ENCODE measurements at places on chromosomes 3 and 15. TPM values are rescaled to one million over a fixed set of nuclear protein-coding genes. Genes with fewer than 3 reads are reported as not detected.

The ZBTB47 gene
- polyA plus RNA-seq: 13.0 TPM

The TMOD3 gene
- 7.6 TPM for polyA plus RNA-seq

DNA sequence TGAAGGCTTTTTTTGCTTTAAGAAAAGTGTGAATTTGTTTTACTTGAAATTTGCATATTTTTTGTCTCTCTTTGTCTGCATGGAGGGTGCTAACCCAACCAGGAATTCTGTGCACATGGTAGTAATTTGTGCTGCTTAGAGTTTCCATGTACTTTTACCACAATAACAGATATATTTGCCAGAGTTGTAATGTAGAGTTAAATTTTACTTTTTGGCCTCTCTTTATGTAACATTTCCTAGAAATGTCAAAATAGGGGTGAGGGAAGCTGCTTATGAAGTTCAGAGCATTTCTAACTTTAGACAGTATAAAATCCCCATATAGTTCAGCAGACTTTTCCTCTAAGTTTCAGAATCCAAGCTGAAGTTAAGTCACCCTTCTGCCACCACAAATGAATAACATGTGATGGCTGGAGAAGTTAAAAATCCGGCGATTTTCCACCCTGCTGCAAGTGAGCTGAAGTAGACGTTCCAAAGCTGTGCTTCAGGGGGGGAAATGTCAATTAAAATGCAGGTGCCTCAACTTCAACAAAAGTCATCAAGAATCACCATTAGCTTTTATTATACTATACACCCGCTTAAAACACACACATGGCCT, 385.7 kb upstream of the NR2F2 start:
- no peaks in the 10 kb centered on the region for H3K27me3 ChIP-seq
- H3K4me3 ChIP-seq: no peak overlapping the region
- no peak for DNase-seq
- H3K4me1 ChIP-seq: no peaks in the 10 kb centered on the region
- no peaks in the 10 kb centered on the region for H3K36me3 ChIP-seq
- no peak overlapping the region for H3K27ac ChIP-seq

The FAM81A gene
- 1.1 TPM for polyA plus RNA-seq

DNA sequence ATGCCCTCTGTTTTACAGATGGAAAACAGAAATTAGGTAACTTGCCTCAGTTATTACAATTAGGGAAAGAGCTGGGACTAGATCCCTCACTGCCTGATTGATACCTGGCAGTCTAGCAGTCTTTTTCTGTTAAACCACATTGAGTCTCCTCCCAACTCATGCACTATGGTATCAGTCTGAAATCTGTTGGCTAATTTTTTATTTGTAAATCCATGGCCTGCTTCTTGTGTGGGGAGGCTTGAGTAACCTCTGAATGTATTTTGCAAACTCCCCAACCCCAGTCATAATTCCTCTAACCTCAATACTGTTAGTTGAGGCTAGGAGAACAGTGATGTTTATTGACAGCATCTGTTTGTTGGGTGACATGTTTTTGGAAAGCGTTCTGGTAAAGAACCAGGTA, 35.9 kb downstream of the TMOD3 start:
- peaks cover 10% of the 10 kb centered on the region for H3K4me1 ChIP-seq
- H3K4me3 ChIP-seq: no peak overlapping the region
- peaks cover 15% of the 10 kb centered on the region for H3K36me3 ChIP-seq
- DNase-seq: no peak
- H3K27ac ChIP-seq: no peak overlapping the region

DNA sequence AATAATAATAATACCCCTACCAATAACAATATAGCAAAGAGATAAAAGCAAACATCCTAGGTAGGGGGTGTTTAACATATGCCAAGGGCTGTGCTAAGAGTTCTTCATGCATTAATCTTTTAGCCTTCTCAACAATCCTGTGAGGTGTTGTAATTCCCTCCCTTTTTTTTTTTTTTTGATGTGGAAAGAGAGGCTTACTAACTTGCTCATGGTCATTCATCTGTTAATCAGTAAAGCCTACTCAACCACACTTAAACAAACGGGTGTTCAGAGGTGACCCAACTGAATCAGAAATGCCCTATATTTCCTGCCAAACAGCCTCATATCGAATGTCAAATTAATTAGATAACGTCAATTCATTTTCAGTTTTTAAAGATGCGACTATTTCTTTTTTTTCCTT, 232.1 kb downstream of the CTNNB1 start:
- no peak overlapping the region for H3K27ac ChIP-seq
- no peak overlapping the region for H3K4me3 ChIP-seq
- H3K4me1 ChIP-seq: peaks cover 2% of the 10 kb centered on the region
- H3K27me3 ChIP-seq: no peaks in the 10 kb centered on the region
- H3K36me3 ChIP-seq: no peaks in the 10 kb centered on the region
- no peak for DNase-seq

- no peak overlapping the region for H3K4me3 ChIP-seq
- H3K27ac ChIP-seq: no peak overlapping the region
- H3K36me3 ChIP-seq: no peaks in the 10 kb centered on the region
- no peaks in the 10 kb centered on the region for H3K27me3 ChIP-seq
- no peaks in the 10 kb centered on the region for H3K4me1 ChIP-seq
Measured at GRCh38 chr3:73827204-73827603, 202.5 kb upstream of the PDZRN3 start.

DNA sequence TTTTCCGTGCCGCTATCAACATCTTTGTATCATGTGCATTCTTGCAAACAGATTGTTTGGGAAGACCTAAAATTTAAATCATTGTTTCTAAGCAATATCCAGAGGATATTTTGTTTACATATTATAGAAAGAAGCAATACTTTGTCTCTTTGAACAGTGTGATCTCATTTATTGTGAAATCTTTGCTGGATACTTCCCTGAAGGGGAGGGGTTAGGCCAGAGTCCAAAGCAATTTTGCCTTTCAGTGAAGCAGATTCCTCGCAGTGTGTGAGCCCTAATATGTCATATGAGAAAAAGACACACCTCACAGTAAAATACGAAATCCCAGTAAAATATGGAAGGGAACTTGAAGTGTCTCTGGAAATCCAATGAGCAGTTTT, 158.7 kb upstream of the SLCO3A1 start:
- no peaks in the 10 kb centered on the region for H3K36me3 ChIP-seq
- H3K27me3 ChIP-seq: no peaks in the 10 kb centered on the region
- H3K27ac ChIP-seq: peak overlapping the region; percentile 55
- no peak overlapping the region for H3K4me3 ChIP-seq
- peak; percentile 5 for DNase-seq
- 0 out of 2 replicates have a peak, but pooled peaks cover 5% of the 10 kb centered on the region for H3K4me1 ChIP-seq

The CD86 gene
- not detected for polyA plus RNA-seq

- H3K36me3 ChIP-seq: no peaks in the 10 kb centered on the region
- no peaks in the 10 kb centered on the region for H3K4me1 ChIP-seq
- DNase-seq: no peak
- no peak overlapping the region for H3K27ac ChIP-seq
- H3K4me3 ChIP-seq: no peak overlapping the region
Measured at GRCh38 chr3:194824100-194824499, 138.4 kb downstream of the FAM43A start.

GRCh38 chr3:13011573-13012220, 61.5 kb downstream of the IQSEC1 start:
- H3K27me3 ChIP-seq: no peaks in the 10 kb centered on the region
- H3K4me1 ChIP-seq: no peaks in the 10 kb centered on the region
- H3K27ac ChIP-seq: no peak overlapping the region
- H3K36me3 ChIP-seq: no peaks in the 10 kb centered on the region
- DNase-seq: no peak
- H3K4me3 ChIP-seq: no peak overlapping the region

- no peaks in the 10 kb centered on the region for H3K27me3 ChIP-seq
- no peak overlapping the region for H3K4me3 ChIP-seq
- H3K27ac ChIP-seq: no peak overlapping the region
- no peaks in the 10 kb centered on the region for H3K36me3 ChIP-seq
- peaks cover 9% of the 10 kb centered on the region for H3K4me1 ChIP-seq
- no peak for DNase-seq
Measured at GRCh38 chr3:50623840-50624474, 7.0 kb downstream of the MAPKAPK3 start.

GRCh38 chr15:61755467-61755866, 304.8 kb downstream of the VPS13C start:
- H3K27ac ChIP-seq: no peak overlapping the region
- H3K4me3 ChIP-seq: no peak overlapping the region
- H3K27me3 ChIP-seq: no peaks in the 10 kb centered on the region
- H3K4me1 ChIP-seq: peaks cover 22% of the 10 kb centered on the region
- H3K36me3 ChIP-seq: no peaks in the 10 kb centered on the region
- no peak for DNase-seq

DNA sequence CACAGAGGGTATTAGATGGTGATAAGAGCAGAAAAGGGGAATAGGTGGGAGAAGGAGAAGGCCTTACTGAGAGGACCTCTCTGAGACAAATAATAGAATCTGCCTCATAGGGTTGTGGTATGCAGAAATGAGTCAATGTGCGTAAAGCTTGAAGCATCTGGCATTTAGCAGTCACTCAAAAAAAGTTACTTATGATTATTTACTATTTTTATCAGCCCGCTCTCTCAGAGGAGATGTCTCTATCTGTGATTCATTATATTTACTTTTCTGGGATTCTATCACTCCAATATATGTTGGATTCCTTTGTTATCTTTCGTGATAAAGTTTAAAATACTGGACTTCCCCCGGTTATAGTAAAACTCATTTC, 4.6 kb upstream of the TM4SF1 start:
- no peaks in the 10 kb centered on the region for H3K27me3 ChIP-seq
- H3K36me3 ChIP-seq: no peaks in the 10 kb centered on the region
- H3K4me1 ChIP-seq: peaks cover 19% of the 10 kb centered on the region
- H3K27ac ChIP-seq: peak overlapping the region; percentile 90
- no peak for DNase-seq

The RTP3 gene
- not detected for polyA plus RNA-seq

- no peaks in the 10 kb centered on the region for H3K27me3 ChIP-seq
- peaks cover 12% of the 10 kb centered on the region for H3K4me1 ChIP-seq
- no peaks in the 10 kb centered on the region for H3K36me3 ChIP-seq
- no peak overlapping the region for H3K4me3 ChIP-seq
- no peak overlapping the region for H3K27ac ChIP-seq
Measured at GRCh38 chr3:10936686-10937085, 55.9 kb upstream of the SLC6A1 start.

DNA sequence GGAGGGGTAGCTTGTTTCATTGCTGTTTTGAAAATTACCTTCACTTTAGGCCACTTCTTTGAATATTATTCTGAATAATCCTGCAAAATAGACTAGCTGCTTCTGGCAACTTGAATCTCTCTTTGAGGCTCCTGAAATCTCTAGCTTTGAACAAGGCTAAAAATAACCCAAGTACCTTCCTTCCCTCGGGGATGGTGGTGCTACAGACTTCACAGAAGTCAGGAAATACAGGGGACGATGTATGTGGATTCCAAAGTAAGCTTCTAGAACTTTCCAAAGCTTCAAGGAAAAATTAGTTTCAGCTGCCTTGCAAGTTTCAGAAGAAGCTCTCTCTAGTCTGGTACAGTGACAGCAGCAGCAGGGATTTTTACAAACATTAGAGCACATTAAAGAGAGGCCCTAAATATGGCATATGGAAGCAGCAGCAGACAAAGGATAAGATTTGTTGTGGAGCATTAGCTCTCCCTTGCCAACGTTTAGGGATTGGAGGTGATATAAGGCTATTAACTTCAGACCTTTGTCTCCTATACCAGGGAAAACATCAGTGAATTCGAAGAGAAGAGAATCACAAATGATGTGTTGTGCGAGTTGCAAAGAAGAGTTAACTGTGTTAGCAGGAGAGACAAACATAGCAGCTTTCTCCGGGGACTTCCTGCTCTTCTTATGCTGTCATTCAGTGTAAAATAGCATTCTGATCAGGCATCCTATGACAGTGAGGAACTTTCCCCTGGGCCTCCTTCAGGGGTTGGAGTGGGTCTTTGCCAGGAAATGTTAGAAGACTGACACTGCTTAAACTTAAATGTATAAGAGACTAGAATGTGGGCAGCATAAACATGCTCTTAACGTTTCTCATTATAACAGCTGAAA, 783.0 kb upstream of the ARPP21 start:
- no peak for DNase-seq
- H3K27ac ChIP-seq: no peak overlapping the region
- H3K27me3 ChIP-seq: no peaks in the 10 kb centered on the region
- H3K4me1 ChIP-seq: no peaks in the 10 kb centered on the region
- no peaks in the 10 kb centered on the region for H3K36me3 ChIP-seq

- peaks cover 85% of the 10 kb centered on the region for H3K36me3 ChIP-seq
- no peaks in the 10 kb centered on the region for H3K27me3 ChIP-seq
- peak overlapping the region; percentile 28 for H3K27ac ChIP-seq
- no peak overlapping the region for H3K4me3 ChIP-seq
- DNase-seq: no peak
Measured at GRCh38 chr15:92896561-92896960, 3.6 kb upstream of the CHD2 start.

The GREM1 gene
- polyA plus RNA-seq: 46.4 TPM

- no peaks in the 10 kb centered on the region for H3K4me1 ChIP-seq
- H3K27ac ChIP-seq: no peak overlapping the region
- no peak for DNase-seq
- H3K4me3 ChIP-seq: no peak overlapping the region
- no peaks in the 10 kb centered on the region for H3K27me3 ChIP-seq
- no peaks in the 10 kb centered on the region for H3K36me3 ChIP-seq
Measured at GRCh38 chr15:82968066-82968465, 15.5 kb upstream of the HOMER2 start.

The SNAP23 gene
- polyA plus RNA-seq: 45.0 TPM

The PLA2G4D gene
- polyA plus RNA-seq: not detected

The CRBN gene
- polyA plus RNA-seq: 17.5 TPM

- no peak overlapping the region for H3K4me3 ChIP-seq
- H3K27me3 ChIP-seq: no peaks in the 10 kb centered on the region
- H3K27ac ChIP-seq: no peak overlapping the region
- no peaks in the 10 kb centered on the region for H3K36me3 ChIP-seq
- peaks cover 4% of the 10 kb centered on the region for H3K4me1 ChIP-seq
Measured at GRCh38 chr3:189589179-189589569, 42.0 kb upstream of the TP63 start.

DNA sequence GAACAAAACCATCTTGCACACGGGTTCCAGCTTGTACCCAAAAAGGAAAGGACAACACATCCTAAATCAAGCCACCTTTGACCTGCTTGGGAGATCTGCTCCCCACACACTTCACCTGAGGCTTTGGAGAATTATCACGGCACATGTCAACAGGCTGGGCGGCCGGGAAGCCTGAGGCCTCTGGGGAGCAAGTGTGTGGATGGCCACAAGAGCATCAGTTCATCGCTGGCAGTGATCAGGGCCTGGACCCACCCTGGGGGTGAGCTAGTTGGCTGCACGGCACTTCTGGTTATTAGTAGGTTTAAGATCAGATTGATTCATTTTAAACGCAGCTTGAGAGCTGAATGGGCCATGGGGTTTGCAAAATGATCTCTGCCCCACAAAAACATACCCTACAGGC, 108.5 kb downstream of the CHSY1 start:
- H3K27ac ChIP-seq: peak overlapping the region; percentile 65
- peaks cover 46% of the 10 kb centered on the region for H3K4me1 ChIP-seq
- peak; percentile 57 for DNase-seq
- H3K4me3 ChIP-seq: no peak overlapping the region
- H3K36me3 ChIP-seq: no peaks in the 10 kb centered on the region

GRCh38 chr3:60839246-60839645, 412.0 kb downstream of the FHIT start:
- H3K27ac ChIP-seq: no peak overlapping the region
- H3K36me3 ChIP-seq: no peaks in the 10 kb centered on the region
- H3K4me1 ChIP-seq: no peaks in the 10 kb centered on the region
- H3K4me3 ChIP-seq: no peak overlapping the region
- peak; percentile 26 for DNase-seq

Data from SK-N-SH (cell line).